ENCODE measurements at places on chromosomes 1 and 21.
A peak's percentile ranks its signal among the peaks of the same experiment; 100 is the strongest.

DNA sequence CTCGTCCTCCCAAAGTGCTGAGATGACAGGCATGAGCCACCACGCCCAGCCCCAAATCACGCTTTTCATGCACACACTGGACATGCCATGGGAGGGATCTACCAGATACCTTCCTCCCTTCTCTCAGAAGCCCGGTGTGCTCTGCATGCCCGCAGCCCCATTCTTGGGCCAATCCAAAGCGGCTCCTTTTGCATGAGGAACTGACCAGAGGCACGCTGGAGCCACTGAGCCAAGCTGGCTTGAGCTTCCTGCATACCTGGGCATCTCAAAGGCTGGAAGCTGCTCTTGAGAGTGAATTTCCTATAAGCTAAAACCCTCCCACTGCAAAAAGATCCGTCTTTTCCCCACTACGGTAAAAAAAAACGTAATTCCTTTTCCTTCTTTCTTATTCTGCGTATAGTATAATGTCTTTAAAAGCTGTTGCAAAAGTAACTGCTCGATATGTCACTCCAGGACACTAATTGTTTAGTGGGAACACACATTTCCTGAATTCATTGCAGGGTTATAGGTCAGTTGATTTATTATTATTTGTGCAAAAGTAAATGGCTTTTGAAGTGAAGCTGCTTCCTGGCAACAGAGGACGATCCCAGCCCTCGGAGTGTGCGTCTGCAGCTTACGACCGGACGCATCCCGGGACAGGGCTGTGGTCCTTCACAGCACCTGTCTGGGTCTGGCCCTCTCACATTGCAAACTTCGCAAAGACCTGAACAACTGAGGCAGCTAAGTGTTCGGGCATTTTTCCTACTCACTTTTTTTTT is 61.8 kb upstream of the ETS2 start:
- DNase-seq, result no peak

DNA sequence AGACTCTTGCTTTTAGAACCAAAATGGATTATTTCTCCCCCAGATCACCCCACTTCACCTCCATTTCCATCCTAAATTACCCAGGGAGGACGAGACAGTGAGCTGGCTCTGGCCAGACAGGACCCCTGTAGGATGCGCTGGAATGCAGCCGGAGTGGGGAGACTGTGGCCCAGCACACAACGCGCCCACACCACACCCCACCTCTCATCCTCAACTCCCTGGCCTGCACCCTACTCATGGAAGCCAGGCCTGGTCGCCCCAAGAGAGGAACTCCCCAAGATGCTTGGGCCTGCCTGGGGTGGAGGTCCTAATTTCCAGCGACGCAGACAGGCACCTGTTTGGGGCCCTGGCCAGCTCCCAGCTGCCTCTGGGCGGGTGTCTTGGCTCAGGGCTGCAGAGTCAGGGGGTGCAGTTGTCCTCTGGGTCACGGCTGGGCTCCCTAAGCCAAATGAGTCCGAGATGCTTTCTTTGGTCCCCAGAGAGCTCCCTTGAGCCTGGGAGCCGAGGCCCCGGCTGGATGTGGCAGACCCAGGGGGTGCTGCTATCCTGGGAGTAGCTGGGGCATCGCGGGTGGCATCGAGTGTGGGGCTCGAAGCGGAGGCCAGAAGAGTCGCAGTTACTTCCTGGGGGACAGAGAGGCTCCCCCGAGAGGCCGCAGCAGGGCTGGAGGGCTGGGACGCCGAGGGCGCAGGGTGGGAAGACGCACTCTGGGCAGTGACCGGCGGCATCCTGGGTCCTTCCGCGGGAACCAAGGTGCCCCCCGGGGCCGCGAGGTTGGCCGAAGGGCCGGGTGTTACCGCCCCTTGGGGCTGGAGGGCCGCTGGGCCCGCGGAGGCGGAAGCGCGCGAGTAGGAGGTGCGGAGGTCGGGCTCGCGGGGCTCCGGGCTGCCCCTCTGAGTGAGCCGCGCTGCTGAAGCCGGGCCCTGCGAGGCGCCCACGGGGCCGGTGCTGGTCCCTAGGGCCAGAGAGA is 10.4 kb downstream of the CLEC20A start:
- DNase-seq, result no peak

DNA sequence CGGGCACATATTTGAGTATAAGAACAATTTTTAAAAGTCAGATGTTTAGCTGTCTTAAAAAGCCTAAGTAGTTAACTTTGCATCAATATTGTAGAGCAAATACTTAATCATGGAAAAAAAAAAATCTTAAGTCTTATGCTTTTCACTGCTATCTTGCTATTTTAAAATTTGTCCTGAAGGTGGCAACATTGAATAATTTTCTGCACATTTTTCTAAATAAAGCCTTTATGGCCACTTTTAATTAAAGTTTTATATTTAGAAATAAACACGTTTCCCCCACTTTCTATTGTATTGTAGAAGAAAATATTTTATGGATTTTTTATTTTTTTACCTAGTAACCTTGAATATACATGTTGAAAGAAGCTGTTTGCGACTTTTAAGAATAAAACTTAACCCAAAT is 198.8 kb downstream of the AMY1C start:
- no peak for DNase-seq

DNA sequence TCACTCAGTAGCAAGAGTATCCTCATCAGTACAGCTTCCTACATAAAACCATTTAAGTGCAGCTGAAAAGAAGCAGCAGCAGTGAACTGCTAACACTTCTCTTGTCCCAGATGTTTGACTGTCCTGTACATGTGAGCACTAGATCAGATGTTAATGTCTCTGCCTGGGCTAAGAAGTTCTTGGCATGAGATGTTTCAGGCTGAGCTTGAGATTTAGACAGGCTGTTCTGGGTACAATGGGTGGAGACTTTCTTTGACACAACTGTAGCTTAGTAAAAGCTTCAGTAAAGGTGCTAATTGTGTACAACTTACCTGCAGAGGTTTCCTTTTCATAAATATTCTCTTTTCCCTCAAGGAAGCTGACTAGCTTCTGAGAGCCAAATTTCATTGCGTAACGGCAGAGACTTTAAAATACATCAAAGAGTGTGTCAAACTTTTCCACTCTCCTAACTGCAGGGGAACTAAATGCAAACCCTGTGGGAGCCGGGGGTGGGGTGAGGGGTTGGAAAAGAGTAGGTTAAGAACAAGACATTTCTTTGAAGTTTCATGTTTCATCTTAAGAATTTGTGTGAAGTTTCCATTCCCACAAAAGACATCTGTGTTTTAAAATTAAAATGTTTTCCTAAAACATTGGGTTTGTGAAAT is 82.1 kb upstream of the CCDC190 start:
- no peak for DNase-seq

DNA sequence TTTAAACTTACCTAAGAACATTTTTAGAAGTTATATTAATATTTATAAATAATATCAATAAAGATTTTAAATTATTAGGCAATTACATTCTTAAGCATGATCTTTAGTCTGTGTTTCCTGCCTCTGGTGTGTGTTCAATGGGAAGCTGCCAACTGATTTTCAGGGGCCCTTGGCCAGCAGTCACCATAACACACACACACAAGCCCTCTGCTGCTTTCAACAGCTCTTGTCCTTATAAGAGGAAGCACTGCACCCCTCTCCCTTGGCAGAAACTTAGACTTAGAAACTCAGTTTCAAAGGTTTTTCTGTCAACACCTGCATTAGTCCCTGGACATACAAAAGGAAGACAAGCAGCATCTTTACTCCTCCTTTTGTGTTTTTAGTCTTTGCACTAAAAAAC is 81.4 kb downstream of the VAV3 start:
- no peak for DNase-seq

DNA sequence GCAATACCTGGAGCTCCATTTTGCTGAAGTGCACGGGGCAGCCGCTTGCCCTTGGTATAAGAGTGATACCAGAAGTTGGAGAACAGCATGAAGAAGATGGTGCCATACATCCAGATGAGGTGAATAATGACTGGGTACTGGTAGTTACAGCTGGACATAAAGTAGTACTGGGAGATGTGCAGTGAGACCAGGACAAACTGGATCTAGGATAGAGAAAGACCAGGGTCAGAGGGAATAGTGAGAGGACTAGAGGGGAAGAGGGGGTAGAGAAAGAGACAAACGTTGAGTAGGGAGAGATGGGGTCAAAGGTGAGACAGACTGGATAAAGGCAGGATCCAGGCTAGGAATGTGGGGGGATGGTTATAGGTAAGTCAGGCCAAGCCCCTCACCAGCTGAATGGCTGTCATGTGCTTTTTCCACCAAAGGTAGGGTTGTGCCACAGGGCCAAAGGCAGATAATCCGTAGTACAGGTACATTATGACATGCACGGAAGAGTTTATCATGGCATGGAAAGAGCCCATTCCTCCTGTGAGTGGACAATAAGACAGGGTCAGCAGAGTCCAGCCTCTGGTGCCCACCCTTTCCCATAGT is 3.8 kb downstream of the ELOVL1 start:
- DNase-seq, result no peak

GRCh38 chr1:32250893-32251716 is at the start of gene LCK:
Gene LCK, plus strand, starts transcription at chr1:32251265. Its CDS starts 23,065 bp downstream, at chr1:32274330.
- DNase-seq, result peak; percentile 41

GRCh38 chr1:55214212-55214933 is 791 bp downstream of the USP24 start:
- peak; percentile 13 for DNase-seq

DNA sequence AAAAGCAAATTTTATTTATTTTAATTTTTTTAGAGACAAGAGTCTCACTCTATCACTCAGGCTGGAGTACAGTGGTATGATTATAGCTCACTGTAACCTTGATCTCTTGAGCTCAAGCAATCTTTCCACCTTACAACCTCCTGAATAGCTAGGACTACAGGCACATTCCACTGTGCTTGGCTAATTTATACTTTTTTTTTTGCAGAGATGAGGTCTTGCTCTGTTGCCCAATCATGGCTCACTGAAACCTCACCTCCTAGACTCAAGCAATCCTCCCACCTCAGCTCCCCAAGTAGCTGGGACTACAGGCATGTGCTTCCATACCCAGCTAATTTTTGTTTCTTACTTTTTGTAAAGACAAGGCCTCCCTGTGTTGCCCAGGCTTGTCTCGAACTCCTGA is 49.5 kb downstream of the DR1 start:
- no peak for DNase-seq

DNA sequence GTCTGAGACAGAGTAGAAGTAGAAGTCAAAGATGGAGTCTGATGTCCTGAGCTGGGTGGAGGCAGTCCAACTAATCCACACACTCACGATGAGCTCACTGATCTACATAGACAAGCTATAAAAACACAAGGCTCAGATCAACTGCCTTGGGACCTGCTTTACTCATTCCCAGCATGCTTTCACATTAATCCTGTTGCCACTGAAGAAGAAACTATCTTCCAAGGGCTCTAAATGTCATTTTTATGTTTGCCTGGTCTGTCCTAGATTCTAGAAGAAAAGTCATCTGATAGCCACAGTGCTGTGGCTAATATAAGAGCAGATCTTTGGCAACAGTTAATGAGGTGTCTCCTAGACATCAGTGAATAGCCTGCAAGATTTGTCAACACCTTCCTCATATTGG is 522.7 kb downstream of the NUF2 start:
- DNase-seq, result no peak

GRCh38 chr1:223665592-223666312 is at the start of gene CAPN8:
Gene CAPN8, minus strand, starts transcription at chr1:223665701. Its CDS starts 55 bp downstream, at chr1:223665646.
- no peak for DNase-seq

GRCh38 chr1:210072896-210073504 is 135.0 kb downstream of the SYT14 start:
- DNase-seq, result no peak

GRCh38 chr1:2983706-2984398 is 37.4 kb upstream of the ACTRT2 start:
- no peak for DNase-seq

DNA sequence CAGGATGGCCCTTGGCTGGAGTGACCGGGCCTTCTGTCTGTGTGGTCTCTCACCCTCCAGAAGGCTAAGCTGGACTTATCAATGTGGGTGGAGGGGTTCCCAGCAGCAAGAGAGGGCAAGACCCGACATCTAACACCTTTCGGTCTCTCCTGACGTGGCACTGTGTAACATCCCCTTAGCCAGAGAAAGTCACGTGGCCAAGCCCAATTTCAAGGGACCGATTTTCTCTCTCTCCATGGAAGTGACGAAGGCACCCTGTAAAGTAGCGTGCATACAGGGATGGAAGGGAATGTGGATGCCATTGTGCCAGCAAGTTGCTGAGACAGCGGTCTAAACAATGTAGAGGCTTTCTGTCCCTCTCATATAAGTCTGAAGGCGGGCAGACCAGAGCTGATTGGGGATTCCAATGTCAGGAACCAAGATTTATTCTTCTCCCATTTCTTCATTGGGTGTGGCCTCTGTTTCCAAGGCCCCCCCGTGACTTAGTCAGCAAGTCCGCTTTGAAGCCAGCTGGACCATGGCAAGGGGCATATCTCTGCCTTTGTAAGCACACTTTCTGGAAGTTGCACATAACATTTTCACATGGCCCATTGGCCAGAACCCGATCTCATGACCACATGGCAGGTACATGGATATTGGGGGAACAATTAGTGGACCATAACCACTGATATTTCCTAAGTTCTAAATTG is 12.5 kb downstream of the MX1 start:
- DNase-seq, result peak; percentile 11

Measured in activated CD4-positive, alpha-beta T cell treated with anti-CD3 and anti-CD28 coated beads for 1 hour (primary cell).